Eye (tissue), 1 donor: ENCODE measurements at places on chromosomes 11 and 22.

DNA sequence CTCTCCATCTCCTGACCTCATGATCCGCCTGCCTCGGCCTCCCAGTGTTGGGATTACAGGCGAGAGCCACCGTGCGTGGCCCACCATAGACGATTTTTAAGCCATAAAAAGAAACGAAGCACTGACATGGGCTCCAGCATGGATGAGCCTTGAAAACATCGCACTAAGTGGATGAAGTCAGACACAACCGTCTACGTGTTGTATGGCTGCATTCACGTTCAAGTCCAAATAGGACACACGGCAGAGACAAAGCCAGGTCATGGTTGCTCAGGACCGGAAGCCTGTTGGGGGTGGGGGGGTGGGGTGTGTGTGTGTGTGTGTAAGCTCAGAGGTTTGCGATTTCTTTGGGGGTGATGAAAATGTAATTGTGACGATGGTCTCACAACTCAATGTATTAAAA lies 10.0 kb downstream of the RRP7A start:
- no peak for DNase-seq

- no peak for DNase-seq
Observed at GRCh38 chr22:37183432-37184379, 4.3 kb downstream of the C1QTNF6 start.

DNA sequence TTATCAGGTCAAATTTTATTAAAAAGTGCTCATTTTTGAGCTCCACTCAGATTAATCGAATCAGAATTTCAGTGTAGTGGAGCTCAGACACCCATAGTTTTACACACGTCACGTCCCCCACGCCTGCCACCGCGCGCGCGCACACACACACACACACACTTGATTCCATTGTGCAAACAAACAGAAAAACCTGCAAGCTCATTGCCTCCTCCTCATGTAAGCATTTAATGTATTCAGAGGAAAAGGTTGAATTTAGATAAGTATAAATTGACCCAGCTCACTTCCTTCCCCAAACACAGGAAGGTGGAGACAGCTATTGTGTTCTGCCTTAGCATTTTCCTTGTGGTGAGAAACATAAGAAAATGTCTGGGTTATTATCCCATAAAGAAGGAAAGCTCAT lies 336.7 kb downstream of the LUZP2 start:
- no peak for DNase-seq

- DNase-seq: no peak
Observed at GRCh38 chr11:125346179-125346530, 149.9 kb downstream of the FEZ1 start.

GRCh38 chr11:82092904-82093303 lies 640.8 kb downstream of the FAM181B start:
- DNase-seq: no peak

GRCh38 chr11:114083391-114084252 lies 24.1 kb downstream of the ZBTB16 start:
- no peak for DNase-seq

- DNase-seq: peak; percentile 57
Observed at GRCh38 chr11:10208131-10208575, 85.9 kb downstream of the SBF2 start.

DNA sequence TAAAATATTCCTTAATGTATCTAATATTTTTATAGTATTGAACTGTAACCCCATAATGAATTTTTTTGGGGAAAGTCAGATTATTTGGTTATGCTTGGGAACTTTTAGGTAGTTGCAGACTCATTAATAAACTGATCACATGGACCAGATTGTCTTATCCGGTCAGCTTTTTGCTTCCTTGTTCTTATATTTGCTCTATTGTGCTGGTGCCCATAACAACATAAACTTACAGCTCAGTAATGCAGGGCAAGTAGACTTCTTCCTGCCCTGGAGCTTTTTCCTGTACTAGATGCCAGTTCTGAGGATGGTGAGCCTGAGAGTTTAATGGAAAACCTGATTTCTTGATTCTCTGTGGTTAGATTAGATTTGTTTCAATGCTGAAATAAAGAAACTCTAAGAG lies 53.2 kb downstream of the MTMR3 start:
- DNase-seq: no peak

DNA sequence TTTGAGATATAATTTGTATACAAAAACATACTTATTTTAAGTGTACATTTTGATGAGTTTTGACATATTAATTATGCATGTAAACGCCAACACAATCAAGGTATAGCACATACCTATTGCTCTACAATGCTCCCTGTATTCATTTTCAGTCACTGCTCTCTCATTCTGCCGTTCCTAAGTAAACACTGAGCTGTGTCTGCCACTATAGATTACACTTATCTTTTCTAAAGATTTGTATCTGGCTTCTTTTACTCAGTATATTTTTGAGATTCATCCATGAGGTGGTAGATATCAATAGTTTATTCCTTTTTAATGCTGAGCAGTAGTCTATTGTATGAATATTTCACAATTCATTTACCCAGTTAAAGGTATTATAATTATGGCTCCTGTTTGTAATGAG lies 25.4 kb upstream of the BACE1-AS start:
- no peak for DNase-seq

- DNase-seq: peak; percentile 22
Observed at GRCh38 chr11:45383224-45383623, 97.1 kb upstream of the SYT13 start.

DNA sequence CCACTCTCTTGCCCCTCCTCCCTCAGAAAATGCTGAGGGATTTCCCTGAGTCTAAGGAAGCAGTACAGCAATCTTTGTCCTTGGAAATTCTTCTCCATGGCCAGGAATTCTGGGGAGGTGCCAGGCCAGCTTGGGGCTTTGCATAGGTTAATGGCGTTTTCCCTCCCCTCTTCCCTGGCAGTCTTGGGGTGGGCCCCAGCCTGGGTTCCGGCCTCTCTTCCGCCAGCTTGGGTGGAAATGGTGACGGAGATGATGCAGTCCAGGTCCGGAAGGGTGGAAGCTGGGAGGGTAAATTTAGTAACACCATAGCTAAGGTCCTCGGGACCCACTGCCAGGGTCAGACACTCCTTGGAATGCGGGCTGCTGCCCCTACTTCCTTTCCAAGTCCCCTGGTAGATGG lies 5.0 kb downstream of the PHLDB1 start:
- no peak for DNase-seq

DNA sequence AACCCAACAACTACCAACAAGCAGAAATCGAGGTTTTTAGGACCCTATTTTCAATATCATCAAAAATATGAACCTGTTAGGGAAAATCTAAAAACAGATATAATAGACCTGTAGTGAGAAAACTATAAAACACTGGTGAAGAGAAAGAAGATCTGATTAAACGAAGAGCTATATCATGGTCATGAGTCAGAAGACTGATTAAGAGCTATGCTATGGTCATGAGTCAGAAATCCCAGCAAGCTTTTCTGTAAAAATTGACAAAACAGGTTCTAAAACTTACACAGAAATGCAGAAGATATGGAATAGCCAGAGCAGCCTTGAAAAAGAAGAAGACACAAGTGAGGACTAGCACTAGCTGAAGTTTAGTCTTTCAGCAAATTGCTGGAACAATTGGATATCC lies 345.0 kb downstream of the TBC1D22A start:
- no peak for DNase-seq

DNA sequence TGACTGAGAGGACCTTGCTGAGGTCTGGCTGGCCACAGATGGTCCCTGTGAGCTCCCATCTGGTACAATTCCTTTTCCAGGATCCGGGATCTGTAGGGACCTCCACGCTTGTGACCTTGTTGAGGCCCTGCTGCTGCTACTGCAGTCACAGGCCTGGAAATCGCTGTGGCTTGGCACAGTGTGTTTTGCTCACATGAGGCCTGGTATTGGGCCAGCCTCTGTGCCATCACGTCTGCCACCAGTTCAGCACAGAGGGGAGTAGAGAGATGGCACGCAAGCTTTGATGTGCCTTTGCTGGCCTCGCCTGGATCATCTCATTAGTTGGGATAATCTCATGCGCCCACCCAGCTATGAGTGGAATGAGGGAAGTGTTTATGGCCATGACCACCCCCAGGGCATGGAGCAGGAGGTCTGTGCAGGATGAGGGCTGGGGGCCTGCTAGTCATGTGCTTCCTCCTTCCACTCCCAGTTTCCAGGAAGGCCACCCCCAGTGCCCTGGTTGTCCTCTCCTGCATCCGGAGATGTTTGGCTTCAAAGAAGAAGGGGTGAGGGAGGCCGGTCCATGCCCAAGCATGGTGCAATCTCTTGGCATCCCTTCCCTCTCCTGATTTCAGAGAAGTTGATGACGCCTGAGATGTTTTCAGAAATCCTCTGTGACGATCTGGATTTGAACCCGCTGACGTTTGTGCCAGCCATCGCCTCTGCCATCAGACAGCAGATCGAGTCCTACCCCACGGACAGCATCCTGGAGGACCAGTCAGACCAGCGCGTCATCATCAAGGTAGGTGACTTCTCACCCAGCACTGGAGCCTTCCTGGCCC lies 22.4 kb downstream of the DERL3 start:
- no peak for DNase-seq

- DNase-seq: no peak
Observed at GRCh38 chr11:1422481-1422880, 32.7 kb downstream of the BRSK2 start.
